BE2C (cell line): ENCODE measurements at places on chromosomes 4 and X.
A peak's percentile ranks its signal among the peaks of the same experiment; 100 is the strongest.

DNA sequence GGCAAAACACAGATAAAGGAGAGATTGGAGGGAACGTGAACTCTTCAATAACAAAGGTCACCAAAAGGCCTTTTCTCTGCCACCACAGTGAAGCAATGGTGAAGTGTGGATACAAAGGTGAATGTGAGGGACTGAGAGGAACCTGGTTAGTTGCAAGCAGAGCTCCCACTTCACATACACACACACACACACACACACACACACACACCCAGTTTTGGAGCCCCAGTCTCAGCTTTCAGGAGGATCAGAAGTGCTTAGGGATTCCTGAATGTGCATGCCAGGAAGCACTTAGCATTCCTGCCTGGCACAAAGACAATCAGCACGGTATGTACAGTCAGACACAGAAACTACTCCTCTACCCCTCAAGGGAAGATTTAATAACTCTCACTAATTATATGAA, 71.5 kb downstream of the ARHGEF9 start:
- no peak for DNase-seq

DNA sequence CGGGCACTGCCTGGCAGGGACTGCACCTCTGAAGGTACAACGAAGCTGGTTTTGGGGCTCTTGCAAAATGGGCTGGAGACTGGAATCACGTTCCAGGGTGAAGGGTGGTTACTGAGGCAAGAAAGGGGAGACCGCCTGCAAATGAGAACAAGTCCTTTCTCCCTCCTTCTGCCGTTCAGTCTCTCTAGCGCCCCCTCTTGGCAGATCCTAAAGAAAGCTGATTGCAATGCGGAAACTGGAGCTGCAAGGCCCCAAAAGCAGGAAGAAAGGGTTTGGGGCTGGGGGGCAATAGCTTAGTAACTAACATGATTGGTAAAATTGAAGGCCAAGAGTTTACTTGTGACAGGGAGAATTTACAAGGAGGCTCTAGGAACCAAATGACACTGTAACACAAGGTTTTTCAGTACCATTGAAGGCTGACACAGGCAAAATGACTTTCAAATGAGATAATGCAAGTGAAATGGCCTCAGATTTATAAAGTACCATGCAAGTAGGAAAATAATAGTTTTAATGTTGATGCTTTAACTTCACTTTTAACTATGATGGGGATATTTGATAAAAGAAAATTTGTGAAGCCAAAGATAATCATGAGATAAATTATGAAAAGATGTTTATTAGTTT, 222.7 kb upstream of the HAND2 start:
- peak; percentile 77 for DNase-seq

DNA sequence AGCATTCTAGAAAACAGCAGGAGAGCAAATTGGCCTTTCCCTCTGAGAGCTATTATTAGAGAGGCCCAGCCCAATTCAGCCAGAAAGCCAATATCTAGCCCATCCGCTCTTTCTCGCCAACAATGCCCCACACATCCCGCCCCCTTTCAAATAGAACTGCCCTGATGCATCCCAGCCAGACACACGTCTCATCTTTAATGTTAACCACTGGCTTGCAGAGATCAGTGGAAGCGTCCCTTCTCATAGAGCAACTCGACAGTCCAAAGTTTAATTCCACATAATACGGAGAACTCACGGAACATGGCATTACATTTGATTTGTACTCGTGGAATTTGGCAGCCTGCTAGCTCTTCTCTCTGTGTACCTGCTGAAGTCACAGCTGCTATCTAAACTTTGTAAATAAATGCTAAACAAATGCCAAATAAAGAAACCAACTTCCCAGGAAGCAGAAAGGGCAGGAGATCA, 304.4 kb downstream of the DHX15 start:
- no peak for DNase-seq

DNA sequence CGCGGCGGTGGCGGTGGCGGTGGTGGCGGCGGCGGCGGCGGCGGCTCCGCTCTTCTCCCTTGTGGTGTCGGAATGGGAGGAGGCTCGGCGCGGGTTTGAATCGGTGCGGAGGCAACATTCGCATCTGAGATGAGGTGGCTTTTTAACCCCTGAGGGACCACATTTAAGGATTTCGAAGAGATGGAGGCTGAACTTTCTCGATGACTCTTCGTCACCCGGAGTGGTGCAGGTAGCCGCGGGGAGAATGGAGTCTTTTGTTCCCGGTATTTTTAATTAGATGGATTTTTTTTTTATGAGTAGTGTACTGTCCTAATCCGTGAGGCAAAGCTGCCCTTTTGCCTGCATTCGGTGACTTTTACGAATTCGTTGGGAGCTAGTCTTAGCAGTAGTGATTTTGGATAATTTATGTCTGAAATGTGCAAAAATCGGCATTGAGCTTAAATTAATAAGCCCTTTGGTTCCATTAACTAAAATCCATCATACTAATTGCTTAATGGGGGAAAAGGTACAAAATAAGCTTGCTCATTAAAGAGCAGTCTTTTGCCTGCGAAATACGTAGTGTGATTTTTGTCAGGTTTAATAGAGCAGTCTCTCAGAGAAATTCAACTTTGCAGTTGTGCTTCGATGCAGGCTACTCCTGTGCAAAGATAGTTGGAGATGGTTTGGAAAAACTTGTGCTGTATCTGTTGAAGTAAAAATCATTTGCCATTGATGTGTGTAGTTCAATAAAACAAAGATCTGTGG, 206.2 kb downstream of the TENM3 start:
- no peak for DNase-seq

GRCh38 chrX:10482261-10482660, 138.1 kb downstream of the MID1 start:
- DNase-seq = peak; percentile 24

DNA sequence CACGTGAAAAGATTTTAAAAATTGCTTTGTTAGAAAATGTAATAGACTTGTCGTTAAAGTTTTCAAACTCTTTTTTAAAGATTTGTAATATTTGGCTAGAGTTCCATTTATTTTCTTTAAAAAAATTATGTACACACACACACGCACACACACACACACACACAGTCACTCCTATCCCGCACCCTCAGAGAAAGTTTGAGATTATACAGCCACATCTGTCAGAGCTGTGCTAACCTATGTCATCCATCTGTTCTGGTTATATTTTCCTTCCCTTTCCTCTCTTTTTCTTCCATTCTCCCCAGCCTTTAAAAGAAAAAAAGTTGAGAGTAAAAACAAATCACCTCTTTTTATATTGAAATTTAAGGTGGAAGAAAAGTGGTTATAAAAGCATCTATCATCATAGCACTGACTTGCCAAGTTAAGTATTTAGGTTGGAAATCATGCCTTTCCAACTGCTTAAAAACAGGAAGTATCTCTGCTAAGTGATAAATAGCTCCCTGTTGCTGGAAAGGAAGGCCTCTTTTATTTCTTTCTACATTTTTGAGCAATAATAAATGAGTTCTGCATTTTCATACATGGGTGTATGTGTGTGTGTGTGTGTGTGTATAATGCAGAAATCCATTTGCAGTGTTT, 163.3 kb upstream of the SPRY1 start:
- DNase-seq = no peak

DNA sequence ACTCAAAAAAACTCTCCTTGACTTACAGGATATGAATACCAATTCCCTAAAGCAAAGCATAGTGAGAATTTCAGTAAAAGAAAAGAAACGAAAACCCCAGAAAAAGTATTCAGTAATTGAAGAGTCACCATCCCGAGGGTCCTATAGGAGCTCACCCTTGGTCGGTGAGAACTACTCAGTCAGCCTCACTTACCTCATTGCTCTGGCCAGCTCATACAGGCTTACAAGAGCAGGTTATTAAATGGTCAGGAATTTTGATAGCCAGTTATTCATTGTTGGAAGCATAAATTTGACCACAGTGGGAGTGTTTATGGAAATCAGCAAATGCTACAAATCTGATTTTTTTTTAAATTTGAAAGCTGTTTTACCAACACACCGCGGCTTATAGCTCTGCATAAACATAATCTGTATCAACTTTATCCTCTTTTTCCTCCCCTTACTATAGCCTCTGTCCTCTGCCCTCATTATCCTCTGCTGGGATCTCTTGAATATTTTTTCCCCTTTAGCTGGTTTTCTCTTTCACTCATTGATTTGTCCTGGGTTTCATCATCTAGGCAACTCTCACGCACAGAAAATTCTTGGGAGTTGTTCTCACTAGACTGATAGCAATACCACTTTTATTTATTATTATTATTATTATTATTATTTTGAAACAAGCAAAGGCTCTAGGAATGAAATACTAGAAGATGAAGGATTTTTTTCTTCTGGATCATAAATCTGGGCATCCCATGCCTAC, 11.0 kb upstream of the CXCL2 start:
- DNase-seq = no peak

GRCh38 chr4:98706200-98706813, 47.9 kb upstream of the TSPAN5 start:
- DNase-seq = no peak

DNA sequence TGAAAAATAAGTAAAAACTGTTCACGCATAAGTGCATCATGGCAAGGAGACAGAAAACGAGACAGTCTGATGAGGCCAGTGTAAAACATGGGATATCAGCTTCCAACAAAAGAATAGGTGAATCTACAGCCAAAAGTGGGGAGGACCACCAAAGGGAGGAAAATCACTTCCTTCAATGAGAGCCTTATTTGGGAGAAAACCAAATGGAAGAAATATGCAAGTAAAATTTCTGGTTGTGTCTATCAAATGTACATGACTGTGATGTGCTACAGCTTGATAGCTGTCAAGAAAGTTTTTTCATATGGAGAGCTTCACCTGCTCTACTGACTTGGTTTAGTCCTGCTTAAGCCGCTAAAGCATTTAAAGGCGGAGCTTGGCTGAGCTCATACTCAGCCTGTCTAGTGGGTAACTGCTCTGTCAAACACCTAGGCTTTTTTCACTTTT, 66.2 kb downstream of the MAGEA1 start:
- DNase-seq = no peak

GRCh38 chrX:100593581-100593980, 8.8 kb downstream of the TNMD start:
- DNase-seq = no peak
